Activated naive CD8-positive, alpha-beta T cell treated with anti-CD3 and anti-CD28 coated beads, Interleukin-2, amount 50 U/mL, for 16 hours (primary cell): ENCODE measurements at places on chromosomes 16 and 17.

GRCh38 chr16:68022728-68023537 lies at the start of the genes DDX28 and DUS2:
Gene DDX28, minus strand, starts transcription at chr16:68023232. Its CDS starts 30 bp downstream, at chr16:68023202.
Gene DUS2, plus strand, starts transcription at chr16:68023284. Its CDS starts 14,740 bp downstream, at chr16:68038024.
- DNase-seq, result peak; percentile 81

DNA sequence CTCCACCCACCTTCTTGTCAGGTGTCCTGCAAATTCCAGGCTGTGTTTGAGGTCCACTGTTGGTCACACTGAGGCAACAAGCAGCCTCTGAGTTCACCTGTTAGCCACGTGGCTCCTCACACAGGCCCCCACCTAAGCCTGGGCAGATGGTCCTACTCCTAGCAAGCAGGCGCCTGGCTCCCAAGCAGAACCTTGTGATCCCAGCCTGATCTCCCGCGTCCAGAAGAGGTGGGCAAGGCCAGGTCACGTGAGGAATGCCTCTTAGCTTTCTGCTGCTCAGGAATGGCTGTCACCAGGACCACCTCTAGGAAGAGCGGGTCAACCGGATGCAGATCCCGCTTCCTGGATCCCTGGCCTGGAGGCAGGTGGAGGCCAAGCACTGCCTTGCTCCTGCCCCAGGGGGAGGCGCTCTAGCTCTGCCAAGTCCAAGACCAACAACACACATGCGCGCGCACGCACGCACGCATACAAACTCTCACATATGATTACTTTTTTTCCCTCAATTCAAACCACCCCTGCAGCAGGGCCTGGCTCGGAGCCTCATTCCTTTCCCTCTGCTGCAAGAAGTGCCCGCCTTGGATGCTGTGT lies 9.5 kb downstream of the CYB561 start:
- no peak for DNase-seq

DNA sequence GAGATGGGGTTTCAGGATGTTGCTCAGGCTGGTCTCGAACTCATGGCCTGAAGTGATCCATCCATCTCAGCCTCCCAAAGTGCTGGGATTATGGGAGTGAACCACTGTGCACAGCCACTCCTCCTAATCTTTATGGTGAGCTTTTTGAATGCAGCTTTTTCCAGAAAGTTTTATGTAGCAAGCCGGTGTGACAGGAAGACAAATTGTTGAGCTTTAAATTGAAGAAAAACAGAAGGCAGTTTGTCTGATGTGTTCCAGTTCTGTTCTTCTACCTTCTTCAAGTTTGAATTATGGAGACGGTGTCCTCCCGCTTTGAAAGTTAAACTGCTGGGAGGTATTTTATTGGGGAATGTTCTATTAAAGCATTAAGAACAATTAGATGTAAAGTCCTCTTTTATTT lies 177.1 kb downstream of the SNX29 start:
- no peak for DNase-seq

DNA sequence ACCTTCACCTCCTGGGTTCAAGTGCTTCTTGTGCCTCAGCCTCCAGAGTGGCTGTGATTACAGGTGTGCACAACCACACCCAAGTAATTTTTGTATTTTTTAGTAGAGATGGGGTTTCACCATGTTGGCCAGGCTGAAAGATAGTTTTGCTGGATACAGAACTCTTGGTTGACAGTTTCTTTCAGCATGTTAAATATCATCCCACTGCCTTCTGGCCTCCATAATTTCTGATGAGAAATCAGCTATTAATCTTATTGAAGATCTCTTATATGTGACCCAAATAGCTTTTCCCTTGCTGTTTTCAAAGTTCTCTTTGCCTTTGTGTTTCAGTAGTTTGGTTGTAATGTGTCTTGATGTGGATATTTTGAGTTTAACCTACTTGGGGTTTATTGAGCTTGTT lies 50.3 kb upstream of the BRD7 start:
- DNase-seq, result no peak

DNA sequence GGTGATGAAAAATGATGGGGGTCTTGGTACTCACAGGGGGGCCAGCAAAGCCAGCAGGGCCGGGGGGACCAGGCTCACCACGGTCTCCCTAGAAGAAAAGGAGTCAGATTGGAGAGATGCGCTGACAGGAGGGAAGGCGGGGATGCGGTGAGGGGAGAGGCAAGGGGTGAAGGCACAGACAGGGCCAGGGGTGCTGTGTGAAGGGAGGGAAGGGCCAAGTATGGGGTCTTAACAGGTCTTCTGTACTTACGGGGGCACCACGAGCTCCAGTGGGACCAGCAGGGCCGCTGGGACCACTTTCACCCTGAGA lies 11.2 kb downstream of the COL1A1 start:
- DNase-seq, result no peak

GRCh38 chr16:48444574-48444973 lies 59.4 kb upstream of the SIAH1 start:
- no peak for DNase-seq

DNA sequence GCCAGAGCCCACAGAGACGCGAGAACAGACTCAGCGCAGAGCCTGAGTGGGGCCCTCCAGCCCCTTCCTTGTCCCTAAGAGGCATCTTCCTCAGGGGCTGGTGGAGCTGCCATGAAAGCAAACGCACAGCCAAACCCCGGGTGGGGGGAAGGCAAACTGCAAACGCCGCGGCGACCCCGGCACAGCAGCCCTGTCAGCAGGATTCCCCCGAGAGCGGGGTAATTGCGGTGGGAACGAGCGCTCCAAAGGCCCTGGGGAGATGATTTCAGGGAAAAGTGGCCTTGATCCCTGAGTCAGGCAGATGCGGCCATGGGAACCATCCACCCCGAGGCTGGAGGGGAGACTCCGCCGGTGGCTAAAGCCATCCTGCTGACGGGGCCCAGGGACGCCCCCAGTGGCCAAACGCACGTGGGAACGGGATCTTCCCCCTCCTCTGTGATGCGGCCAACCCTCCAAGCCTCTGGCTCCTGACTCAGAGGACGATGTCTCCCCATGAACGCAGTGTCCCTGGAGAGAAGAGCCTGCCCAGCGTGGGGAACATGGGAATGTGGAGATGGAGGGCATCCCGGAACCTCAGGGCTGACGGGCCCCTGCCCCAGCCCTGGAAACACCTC lies 25.1 kb downstream of the SLC7A5 start:
- no peak for DNase-seq

DNA sequence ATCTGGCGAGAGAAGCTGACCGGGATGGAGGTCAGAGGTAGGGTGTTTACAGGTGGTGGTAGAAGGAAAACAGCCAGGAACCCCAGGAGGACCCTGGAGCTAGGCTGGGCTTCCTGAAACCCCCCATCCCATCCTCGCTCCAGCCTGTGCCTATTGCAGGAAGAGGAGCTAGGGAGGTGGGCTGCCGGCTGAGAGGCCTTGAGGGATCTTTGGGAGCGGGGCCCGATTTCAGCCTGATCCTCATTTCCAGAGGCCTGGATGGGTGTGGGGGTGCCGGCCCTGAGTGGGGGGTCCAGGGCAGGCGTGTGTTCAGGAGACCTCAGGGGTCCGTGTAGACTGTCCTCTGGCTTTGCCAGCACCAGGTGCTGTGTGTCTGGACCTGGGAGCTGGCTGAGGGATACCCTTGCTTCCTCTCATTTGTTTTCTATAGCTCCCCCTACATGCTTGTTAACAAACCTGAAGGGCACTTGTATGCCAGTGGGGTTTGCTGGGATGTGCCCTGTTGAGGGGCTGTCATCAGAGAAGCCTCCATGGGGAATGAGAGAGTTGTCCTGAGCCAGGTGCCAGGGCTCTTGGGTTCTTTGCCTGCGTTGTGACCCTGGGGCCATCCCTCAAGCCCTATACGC lies 18.9 kb upstream of the RAP1GAP2 start:
- no peak for DNase-seq

DNA sequence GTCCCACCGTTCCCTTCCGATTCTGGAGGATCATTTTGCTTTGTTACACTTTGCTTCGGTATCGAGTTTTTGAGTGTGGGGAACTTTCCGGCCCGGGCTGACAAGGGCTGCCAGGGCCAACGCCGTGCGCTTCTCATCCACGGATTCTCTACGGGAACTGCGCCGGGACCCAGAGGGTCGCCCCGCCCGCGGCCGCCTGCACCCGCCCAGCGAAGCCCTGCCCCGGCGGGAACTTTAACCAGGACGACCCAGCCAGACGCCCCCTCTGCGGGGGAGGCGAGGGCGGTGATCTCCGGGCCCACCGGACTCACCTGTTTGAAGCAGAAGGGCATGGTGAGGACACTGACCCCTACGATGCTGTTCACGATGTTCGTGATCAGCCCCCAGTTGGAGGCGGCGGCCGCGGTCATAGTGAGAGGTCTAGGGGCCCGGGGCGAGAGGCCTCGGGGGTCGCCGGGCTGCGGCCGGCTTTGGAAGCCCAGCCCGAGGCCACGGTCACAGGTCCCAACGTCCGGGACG lies 536 bp downstream of the SLC38A10 start:
- DNase-seq, result no peak

- no peak for DNase-seq
These were observed 16.2 kb upstream of the CPHXL start for GRCh38 chr16:75742424-75743047.

GRCh38 chr17:57328109-57328882 lies 72.0 kb downstream of the MSI2 start:
- DNase-seq, result no peak

DNA sequence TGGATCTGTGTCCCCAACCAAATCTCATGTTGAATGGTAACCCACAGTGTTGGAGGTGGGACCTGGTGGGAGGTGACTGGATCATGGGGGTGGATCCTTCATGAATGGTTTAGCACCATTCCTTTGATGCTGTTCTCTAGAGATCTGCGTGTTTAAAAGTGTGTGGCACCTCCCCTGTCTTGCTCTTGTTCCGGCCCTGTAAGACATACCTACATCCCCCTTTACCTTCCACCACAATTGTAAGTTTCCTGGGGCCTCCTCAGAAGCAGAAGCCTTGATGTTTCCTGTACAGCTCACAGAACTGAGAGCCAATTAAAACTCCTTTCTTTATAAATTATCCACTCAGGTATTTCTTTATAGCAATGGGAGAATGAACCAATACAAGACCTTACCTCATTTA lies 257.7 kb downstream of the XYLT1 start:
- DNase-seq, result no peak

GRCh38 chr16:70496513-70496912 lies 26.8 kb downstream of the COG4 start:
- DNase-seq, result no peak

GRCh38 chr17:66364508-66364907 lies 62.1 kb downstream of the PRKCA start:
- DNase-seq, result no peak

DNA sequence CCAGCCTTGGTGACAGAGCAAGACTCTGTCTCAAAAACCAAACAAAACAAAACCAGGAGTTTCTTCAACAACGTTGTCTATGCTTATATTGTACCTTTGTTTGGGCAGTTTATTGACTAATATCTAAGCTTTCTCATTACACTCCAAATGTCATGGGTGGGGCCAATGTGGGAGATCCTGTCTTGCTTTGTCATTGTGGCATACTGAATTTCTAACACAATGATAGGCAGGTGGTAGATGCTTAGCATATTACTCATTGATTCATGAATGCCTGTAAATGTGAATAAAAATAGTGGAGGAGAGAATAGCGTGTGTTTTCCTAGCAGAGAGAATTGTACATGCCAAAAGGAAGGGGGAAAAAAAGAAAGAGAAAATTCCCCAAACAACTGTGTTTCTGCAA lies 802.5 kb upstream of the EEF2KMT start:
- DNase-seq, result no peak

GRCh38 chr17:49572806-49573420 lies 2.8 kb upstream of the NXPH3 start:
- no peak for DNase-seq

DNA sequence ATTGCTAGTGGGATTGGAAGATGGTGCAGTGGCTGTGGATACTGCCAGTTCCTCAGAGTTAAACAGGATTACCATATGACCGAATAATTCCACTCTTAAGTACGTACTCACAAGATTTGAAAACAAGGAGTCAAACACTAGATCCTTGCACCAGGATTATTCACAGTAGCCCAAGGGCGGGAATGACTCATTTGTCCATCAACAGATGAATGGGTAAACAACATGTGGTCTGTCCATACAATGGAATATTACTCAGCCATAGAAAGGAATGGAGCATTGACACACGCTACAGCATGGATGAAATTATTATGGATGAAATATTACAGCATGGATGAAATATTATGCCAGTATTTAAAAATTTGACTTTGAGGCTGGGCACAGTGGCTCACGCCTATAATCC lies 9.1 kb upstream of the MAPK8IP3 start:
- no peak for DNase-seq

GRCh38 chr16:81551151-81551808 lies 106.7 kb downstream of the CMIP start:
- no peak for DNase-seq

DNA sequence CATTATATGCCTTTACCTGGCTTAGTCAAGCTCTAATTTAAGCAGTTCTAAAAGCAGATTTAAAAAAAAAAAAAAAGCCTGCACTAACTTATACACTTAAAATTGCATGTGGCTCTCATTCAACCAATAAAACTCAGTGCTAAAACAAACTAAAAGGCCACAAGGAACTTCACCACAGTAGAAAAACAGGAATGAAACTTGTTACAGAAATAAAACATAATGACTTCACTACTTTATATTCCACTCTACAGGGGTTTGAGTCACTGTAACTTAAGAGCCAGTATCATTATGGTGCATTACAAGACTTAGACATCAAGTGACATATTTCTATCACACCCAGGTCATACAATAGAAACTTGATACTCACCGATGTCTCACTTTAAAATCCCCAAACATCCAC lies 11.1 kb downstream of the CA10 start:
- DNase-seq, result no peak

DNA sequence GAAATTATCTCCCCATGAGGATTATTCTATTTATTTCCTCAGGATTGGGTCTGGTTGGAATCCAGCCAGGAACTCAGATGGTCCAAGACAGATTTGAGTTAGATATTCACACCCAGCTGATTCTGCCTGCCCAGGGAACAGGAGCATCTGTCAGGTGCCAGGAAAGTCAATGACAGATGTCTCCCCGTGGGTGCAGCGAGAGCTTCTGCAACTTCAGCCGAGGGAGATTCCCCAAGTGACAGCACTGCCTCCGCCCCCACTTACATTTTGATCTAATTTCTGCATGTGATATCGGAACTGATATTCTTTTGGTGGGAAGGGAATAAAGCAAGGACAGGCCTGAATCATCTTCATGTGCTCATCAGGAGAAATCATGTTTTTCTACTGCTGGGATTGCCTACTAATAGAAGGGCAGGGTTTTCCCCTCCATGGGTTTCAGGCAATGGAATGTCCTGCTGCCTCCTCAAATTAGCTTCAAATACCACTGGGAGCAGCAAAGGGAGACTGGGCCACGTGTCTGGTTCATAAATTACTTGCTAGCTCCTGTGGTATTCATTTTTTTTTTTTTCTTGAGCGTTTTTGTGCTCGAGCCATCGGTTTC lies 15.7 kb upstream of the DHX8 start:
- DNase-seq, result no peak

DNA sequence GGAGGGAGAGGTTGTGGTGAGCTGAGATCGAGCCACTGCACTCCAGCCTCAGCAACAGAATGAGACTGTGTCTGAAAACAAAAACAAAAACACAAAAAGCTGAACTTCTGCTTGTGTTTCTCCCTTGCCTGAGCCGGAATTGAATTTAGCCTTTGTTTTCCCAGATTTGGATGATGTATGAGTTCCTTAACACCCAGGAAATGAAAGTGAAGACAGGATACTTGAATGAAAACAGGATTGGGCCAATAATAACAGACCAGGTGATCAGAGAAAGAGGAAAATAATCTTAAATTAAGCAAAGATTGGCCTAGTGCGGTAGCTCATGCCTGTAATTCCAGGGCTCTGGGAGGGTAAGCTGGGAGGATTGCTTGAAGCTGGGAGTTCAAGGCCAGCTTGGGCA lies 1.6 kb upstream of the NUPR1 start:
- no peak for DNase-seq

- DNase-seq, result no peak
These were observed 1.3 kb downstream of the HOXB9 start for GRCh38 chr17:48624544-48625494.

GRCh38 chr17:77696151-77696720 lies 262.3 kb upstream of the TNRC6C start:
- no peak for DNase-seq
